Stomach (tissue), 19 donors: ENCODE measurements at places on chromosomes 2 and 18. TPM values are rescaled to one million over a fixed set of nuclear protein-coding genes. Genes with fewer than 3 reads are reported as not detected.

HOXD4 gene
- total RNA-seq: not detected

MYO1B gene
- total RNA-seq: 62.0 TPM

GALM gene
- 2.2 TPM for total RNA-seq

DNAJC5G gene
- not detected for total RNA-seq

IL36G gene
- not detected for total RNA-seq

PROKR1 gene
- not detected for total RNA-seq

AKAIN1 gene
- not detected for total RNA-seq

USP40 gene
- 32.2 TPM for total RNA-seq

DNA sequence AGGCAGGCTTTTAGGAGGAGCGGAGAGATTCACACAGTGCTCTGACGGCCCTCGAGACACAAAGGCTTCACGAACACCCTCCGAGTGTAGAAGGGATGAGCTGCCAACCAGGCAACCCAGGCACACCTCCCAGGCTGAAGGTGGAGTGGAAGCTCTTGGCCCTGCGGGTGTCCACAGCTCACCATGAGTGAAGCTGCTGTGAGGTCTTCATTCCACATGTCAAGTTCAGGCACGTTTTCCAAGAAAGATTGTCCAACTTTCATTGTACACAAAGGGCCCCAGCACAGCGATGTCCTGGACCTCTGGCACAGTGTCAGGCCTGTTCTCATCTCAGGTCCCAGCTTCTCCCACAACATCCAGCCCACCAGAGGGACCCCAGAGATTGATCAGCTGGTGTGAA is 13.4 kb downstream of the PARD6G start:
- no peak overlapping the region for H3K4me3 ChIP-seq
- H3K27ac ChIP-seq: no peak overlapping the region
- no peaks in the 10 kb centered on the region for H3K27me3 ChIP-seq
- DNase-seq: no peak
- no peaks in the 10 kb centered on the region for H3K36me3 ChIP-seq
- no peaks in the 10 kb centered on the region for H3K4me1 ChIP-seq

DNA sequence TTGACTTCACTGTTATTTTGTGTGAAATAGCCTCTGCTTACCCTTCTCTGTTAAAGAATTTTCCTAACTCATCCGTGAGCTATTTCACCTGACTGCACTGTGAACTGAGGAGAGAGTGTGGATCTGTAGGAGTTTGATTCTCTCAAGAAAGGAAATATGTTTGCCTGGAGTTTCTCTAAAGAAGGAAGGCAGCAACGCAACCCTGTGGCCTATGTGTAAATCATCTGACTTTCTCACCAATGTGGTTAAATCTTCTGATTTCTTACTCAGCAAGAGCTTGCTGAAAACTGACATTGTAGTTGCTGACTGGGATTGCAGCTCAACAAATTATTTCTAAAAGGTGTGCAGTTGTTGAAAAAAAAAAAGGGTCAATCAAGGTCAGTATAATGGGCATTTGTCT is 153.9 kb upstream of the PELI1 start:
- no peaks in the 10 kb centered on the region for H3K27me3 ChIP-seq
- H3K27ac ChIP-seq: no peak overlapping the region
- no peak overlapping the region for H3K4me3 ChIP-seq
- DNase-seq: peak; percentile 8
- no peaks in the 10 kb centered on the region for H3K36me3 ChIP-seq

DNA sequence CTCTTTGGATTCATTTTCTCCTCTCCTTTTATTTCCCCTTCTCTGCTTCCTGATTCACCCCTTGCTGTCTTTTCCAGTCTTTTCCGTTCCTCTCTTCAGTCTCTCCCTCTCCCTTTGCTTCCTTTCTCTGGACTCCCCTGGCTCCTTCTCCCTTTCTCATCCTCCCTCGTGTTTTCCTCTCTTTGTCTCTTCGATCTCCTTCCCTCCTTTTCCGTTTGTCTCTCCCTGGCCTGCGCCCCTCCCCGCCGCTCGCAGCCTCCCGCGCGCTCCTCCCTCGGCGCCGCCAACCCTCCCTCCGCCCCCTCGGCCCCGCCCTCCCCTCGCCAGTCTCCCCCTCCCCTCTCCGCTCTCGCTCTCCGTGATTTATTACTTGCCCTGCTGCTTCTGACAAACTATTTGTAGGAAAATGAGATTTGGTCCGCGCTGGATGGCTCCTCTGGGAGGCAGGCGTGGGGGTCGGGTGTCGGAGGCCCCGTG is 46.0 kb upstream of the PAX8 start:
- peak; percentile 50 for DNase-seq
- H3K4me1 ChIP-seq: peaks cover 12% of the 10 kb centered on the region
- no peaks in the 10 kb centered on the region for H3K36me3 ChIP-seq
- peaks cover 5% of the 10 kb centered on the region for H3K27me3 ChIP-seq
- peak overlapping the region; percentile 52 for H3K4me3 ChIP-seq

GRCh38 chr2:229798446-229799155 is 84.2 kb upstream of the DNER start:
- H3K4me1 ChIP-seq: peaks cover 12% of the 10 kb centered on the region
- H3K36me3 ChIP-seq: peaks cover 42% of the 10 kb centered on the region
- H3K27me3 ChIP-seq: no peaks in the 10 kb centered on the region
- H3K4me3 ChIP-seq: no peak overlapping the region
- no peak overlapping the region for H3K27ac ChIP-seq
- DNase-seq: no peak

DNA sequence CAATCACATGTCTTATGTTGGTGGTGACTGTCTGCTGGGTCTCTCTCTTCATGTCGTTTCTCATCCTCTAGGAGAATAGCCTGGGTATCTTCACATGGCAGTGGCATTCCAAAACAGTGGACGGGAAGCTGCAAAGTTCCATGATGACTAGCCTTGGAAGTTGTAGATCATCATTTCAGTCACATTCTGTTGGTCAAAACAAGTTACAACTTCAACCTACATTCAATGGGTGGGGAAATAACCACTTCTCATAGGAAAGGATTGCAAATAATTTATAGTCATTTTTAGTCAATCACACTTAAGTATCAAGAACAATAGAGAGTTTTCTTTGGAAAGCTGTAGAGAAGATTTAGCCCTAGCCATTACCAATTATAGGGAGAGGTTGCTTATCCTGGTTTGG is 395.0 kb upstream of the CDH2 start:
- no peaks in the 10 kb centered on the region for H3K27me3 ChIP-seq
- no peak overlapping the region for H3K27ac ChIP-seq
- H3K4me1 ChIP-seq: no peaks in the 10 kb centered on the region

GRCh38 chr2:239609162-239609561 is 208.3 kb upstream of the HDAC4 start:
- H3K27me3 ChIP-seq: no peaks in the 10 kb centered on the region
- H3K27ac ChIP-seq: no peak overlapping the region

- DNase-seq: no peak
- H3K4me3 ChIP-seq: no peak overlapping the region
- no peaks in the 10 kb centered on the region for H3K36me3 ChIP-seq
- H3K27me3 ChIP-seq: no peaks in the 10 kb centered on the region
- no peak overlapping the region for H3K27ac ChIP-seq
Measured at GRCh38 chr2:24558781-24559472, 67.9 kb downstream of the NCOA1 start.

DNA sequence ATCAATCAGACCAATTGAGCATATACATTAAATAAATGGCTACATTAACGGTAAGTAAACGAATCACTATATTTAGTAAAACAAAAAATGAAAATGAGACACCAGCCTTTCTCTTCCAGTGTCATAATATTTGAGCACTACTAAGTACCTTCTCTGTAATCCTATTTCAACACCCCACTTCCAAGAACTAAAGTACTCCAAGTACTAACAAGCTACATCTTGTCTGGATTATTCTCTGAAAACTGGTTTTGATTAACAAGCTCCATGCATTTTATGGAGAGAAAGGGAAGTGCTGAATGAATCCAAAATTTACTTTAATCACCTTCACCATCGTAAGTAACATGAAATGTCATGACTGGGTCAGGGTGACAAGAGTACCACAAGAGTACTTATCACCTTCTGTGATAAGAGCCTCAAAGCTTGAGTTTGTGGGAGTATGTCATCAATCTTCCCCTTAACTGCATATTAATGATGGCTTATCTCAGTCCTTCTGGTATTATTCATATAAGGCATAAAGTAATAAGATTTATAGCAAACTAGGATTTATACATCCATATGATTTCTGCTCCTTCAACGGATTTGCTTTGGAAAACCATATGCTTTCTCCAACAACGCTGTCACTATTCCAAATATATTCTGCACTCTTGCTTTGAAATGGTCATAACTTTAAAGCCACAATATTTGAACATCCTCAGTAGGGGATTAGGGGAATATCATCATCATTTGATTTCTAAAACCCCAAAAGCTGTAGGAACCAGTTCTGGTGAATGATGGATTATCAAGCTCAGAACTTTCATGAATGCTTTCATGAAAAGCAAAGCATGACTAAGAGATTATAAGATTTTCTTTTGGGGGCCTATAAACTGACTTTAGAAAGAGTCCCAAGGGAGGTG is 127.0 kb downstream of the ANTXR1 start:
- DNase-seq: no peak
- H3K4me1 ChIP-seq: no peaks in the 10 kb centered on the region
- no peak overlapping the region for H3K27ac ChIP-seq
- H3K36me3 ChIP-seq: no peaks in the 10 kb centered on the region
- H3K4me3 ChIP-seq: no peak overlapping the region

- no peaks in the 10 kb centered on the region for H3K27me3 ChIP-seq
- no peak overlapping the region for H3K27ac ChIP-seq
- H3K4me3 ChIP-seq: no peak overlapping the region
Measured at GRCh38 chr2:218428846-218429558, 10.1 kb downstream of the VIL1 start.

- H3K4me1 ChIP-seq: no peaks in the 10 kb centered on the region
- H3K27ac ChIP-seq: no peak overlapping the region
- no peaks in the 10 kb centered on the region for H3K27me3 ChIP-seq
- peak; percentile 47 for DNase-seq
- H3K36me3 ChIP-seq: peaks cover 99% of the 10 kb centered on the region
- peak overlapping the region; percentile 37 for H3K4me3 ChIP-seq
Measured at GRCh38 chr2:11784747-11785610, 38.5 kb downstream of the LPIN1 start.

DNA sequence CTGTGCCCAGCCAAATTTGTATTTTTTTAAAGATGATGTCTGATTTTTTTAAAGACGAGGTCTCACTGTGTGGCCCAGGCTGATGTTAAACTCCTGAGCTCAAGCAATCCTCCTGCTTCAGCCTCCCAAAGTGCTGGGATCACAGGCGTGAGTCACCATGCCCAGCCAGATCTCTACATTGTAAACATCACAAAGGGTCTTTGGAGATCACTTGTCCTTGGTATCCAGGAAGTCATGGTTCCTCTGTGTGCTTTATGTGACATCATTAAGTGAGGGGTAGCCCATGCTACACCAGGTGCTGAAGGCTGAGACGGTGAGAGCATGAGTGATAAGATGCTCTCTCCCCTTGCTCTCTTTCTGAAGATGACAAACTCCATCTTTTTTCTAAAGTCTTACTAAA is 7.0 kb upstream of the NUP35 start:
- no peak overlapping the region for H3K4me3 ChIP-seq
- no peaks in the 10 kb centered on the region for H3K27me3 ChIP-seq
- no peak for DNase-seq
- H3K36me3 ChIP-seq: no peaks in the 10 kb centered on the region
